ENCODE measurements at places on chromosomes 2 and 18.

GRCh38 chr2:124478761-124479160 lies 453.7 kb downstream of the CNTNAP5 start:
- DNase-seq, result no peak

DNA sequence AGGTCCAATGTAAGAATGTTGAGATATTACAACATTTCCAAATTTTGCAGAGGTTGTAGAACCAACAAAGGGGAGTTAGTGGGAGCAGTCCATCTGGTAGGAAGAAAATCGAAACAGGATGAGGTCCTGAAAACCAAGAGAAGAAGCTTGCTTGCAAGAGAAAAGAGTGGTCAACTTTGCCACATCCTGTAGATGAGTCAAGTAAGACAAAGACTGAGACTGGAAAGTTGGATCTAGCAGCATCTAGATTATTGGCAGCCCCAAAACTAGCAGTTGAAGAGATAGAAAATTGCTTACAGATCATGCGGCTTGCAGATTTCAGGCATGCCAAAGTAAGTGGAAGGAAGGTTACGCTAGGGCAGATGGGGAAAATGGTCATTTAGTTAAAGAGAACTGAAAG lies 378.9 kb downstream of the GRB14 start:
- DNase-seq, result no peak

DNA sequence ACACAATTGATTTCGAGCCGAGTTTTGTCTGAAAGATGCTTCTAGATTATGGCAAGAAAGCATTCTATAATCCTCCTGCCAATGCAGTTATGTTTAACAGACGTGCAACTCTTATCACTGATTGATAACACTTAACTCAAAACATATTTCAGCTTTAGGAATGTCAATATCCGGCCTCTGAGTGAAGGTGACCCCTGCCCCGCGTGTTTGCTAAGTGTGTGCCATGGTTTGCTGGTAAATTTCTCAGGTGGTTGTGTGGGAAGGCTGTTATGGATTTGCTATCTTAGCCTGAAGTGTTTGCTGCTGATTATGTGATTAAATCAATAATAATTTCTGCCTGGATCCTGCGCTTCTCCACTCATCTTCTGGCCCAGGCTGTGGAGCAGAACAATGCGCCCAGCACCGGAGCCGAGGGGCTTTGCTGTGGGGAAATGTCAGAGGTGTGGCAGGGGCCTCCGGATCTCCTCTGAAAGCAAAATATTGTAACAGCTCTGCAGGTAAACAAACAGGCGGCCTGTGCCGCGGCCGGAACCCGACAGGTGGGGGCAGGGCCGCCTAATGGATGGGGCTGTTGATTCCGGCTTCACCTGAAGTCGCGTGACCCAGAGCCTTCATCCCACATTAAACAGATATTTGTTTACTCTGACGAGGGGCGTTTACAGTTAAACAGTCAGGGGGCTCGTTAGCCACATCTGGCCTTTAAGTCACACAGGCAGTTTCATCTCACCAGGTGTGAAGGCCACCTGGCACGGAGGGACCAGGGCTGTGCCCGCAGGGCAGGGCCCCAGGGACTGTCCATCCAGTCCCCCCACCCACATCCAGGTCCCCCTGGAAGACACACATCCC lies 210.7 kb upstream of the SALL3 start:
- no peak for DNase-seq

GRCh38 chr2:240383871-240384700 lies 51.4 kb upstream of the GPC1 start:
- DNase-seq, result no peak

- no peak for DNase-seq
Measured at GRCh38 chr2:232886176-232886575, 16.1 kb downstream of the SNORC start.

DNA sequence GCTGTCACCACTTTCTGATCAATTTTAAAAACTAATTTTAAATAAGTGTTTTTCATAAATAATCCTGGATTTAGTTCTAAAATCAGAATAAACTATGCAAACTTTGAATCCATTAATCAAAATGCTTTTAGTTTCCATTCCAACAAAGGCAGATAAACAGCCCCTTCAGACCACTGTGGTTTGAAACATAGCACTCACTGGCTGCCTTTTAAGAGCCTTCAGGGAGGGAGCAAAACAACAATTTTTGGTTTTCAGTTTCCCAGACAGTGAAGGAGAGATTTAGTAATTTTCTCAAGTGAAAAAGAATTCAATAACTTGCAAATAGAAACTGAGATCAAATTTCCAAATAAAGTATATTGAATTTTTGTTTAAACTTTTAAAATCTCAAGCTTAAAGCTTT lies 46.1 kb downstream of the CDK15 start:
- no peak for DNase-seq

DNA sequence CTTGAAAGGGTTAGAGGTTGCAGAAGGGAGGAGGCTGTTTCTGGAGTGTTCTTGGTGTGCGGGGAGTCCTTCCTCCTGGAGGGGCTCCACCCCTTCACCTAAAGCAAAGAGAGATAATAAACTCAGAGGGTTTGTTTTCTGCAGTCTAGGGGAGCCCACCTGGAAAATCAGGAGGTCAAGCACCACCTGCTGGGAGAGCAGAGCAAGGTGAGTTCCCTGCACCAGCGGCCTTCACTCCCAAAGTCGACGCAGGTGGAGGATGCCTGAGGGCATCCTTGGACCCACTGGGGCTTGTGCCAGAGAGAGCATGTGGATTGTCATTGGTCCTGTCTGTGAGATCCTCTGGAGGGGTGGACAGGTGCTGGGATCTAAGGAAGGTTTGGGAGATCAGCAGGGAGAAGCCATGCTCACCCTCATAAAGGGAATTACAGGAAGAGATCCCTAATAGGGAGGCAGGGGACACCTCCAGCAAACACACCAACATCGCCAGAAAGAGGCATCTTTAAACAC lies 116.7 kb downstream of the KCNF1 start:
- DNase-seq, result no peak

DNA sequence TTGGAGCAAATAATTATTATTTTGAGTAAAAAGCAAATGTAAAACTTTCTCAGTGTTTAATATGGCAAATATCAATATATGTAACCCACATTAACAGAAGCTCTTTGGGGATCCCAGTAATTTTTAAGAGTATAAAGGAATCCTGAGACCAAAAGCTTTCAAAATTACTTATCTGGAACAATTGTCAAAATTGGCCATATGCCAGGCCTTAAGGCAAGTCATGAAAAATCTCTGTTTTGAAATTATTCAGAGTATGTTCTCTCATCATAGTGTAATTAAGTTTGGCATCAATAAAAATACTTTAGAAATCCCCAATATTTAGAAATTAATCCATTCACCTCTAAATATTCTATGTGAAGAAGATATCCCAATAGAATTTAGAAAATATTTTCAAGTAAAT lies 225.3 kb upstream of the ARL4C start:
- DNase-seq, result no peak

- no peak for DNase-seq
Measured at GRCh38 chr2:33598561-33599174, 431 bp downstream of the FAM98A start.

DNA sequence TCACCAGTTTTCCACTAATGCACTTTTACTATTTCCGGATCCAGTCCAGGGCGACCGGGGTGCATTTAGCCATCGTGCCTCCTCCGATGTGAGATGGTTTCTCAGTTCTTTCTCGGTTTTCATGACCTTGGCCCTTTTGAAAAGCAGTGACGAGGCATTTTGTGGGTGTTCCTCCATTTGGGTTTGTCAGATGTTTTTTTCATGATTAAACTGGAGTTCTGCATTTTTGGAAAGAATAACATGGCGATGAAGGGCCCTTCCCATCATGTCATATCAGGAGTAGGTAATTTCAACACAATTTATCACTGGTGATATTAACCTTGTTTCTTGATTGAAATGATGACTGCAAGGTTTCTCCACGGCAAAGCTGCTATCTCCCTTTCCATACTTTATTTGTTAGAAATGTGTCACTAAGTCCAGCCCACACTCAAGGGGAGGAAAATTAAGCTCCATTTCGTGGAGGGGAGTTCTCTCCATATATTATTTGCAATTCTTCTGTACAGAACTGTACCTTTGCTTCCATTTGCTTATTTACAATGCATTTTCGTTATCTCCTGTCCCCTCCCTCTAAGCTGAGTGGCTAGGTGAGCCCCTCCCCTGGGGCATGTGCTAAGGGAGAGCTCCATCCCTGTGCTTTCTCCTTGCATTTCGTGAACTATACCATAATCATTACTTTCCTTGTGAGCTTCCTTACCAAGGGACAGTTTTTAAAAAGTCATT lies 8.9 kb upstream of the KLF11 start:
- DNase-seq, result no peak

- DNase-seq, result no peak
Measured at GRCh38 chr2:68411397-68412126, 46.5 kb downstream of the PLEK start.

DNA sequence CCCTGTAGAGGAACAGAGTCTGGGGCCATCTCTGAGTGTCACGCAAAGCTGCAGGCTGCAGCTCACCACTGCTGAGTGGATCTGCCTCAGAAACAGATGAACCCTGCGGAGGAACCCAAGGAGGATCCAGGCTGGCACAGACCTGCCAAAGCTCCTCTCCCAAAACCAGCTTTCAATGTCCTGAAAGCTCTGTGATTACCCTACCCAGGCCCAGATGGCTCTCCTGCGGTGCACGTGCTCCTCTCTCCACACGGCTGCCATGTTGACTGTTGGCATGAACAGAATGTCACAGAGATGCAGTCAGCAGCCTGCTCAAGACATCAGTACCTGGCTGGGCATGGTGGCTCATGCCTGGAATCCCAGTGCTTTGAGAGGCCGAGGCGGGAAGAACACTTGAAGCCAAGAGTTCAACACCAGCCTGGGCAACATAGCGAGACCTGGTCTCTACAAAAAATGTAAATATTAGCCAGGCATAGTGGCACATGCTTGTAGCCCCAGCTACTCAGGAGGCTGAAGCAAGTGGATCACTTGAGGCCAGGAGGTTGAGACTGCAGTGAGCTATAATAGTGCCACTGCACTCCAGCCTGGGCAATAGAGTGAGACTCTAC lies 216.8 kb downstream of the MGAT5 start:
- no peak for DNase-seq

DNA sequence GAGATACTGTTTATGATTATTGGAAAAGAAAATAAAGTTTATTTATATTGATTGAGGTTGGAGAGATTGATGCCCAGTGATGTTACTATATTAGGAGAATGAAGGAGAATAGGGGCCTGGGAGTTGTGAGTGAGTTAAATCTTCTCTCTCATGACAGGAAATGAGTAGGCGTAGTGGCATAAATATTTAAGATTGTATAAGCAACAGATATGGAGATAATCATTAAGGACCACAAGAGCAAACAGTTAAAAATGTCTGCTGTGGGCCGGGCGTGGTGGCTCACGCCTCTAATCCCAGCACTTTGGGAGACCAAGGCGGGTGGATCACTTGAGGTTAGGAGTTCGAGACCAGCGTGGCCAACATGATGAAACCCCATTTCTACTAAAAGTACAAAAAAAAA lies 62.7 kb downstream of the PTRHD1 start:
- DNase-seq, result no peak

- no peak for DNase-seq
Measured at GRCh38 chr2:42098571-42099437, 51.0 kb downstream of the PKDCC start.

- DNase-seq, result no peak
Measured at GRCh38 chr2:70948337-70949003, 12.8 kb downstream of the ATP6V1B1 start.

DNA sequence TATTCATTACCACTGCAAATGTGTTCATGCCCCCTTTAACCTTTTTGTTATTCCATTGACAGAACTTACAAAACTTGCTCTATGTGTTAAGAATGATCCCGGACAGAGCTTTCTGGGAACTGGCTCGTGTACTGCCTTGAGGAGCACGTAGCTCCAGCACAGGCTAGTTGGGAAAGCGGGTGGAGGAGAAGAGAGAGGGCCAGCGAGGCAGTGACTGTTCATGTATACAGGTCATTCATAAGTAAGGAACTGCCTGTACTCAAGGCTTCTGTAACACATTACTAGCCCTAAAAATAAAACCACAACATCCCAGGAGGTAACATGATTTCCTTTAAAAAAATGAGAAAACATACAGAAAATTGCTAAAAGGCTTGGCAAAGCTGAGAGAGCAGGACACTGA lies 109.0 kb downstream of the STK39 start:
- DNase-seq, result no peak

DNA sequence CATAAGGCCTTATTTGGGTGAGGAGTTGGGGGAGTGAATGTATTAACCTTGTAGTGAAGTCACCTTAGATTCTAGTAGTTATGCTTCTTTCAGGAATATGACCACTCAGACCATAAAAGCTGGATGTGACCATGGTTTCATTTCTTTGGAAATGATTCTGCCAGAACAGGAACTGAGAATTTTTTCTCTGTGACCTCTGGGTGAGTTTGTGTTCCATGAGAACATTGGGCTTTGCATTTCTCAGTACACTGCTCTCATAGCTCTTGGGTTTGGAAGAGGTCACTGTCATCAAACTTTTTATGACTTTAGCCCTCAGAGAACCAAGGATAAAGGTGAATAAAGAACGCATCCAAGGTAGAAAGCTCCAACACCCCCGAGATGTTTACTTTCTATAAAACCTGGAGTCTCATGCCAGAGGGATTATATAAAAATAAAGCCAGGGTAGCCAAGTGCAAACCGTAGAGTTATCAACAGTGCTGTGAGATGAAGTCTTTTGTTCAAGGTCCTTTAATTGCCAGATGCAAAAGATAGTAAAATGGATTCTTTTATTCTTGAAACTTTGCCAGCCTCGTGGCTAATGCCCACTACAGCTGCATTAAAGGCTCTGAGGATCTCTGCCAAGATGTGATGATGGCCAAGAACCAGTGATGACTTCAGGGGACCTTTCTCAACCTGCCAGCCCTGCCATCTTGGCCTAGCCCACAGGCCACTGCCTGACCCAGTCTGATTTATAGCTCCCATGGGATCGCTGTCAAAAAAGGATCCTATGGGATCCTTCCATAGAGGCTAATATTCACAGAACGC lies 27.8 kb upstream of the MAT2A start:
- DNase-seq, result no peak

DNA sequence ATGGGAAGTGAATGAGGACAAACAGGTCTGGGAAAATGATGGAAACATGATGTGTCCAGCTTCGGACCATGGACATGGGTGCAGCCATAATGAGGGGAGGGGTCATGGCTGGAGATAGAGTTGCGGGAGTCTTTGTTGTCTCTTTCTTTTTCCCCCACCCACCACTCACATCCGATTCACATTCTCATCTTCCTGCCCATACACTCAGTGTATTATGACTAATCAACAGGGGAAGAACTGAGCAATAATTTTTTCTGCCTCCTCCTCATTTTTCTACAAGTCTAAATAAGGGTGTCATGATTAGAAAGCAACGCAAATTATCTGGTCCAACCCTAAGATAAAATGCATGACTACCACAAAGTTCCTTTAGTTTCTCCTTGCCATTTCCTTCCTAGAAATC lies 5.7 kb upstream of the SERPINB2 start:
- DNase-seq, result no peak

- no peak for DNase-seq
Measured at GRCh38 chr2:208266936-208267335, 881 bp downstream of the PIKFYVE start.

Measured in SW 1271 (cell line).